Caki2 (cell line): ENCODE measurements at places on chromosomes 1 and 21.
A peak's percentile ranks its signal among the peaks of the same experiment; 100 is the strongest.

DNA sequence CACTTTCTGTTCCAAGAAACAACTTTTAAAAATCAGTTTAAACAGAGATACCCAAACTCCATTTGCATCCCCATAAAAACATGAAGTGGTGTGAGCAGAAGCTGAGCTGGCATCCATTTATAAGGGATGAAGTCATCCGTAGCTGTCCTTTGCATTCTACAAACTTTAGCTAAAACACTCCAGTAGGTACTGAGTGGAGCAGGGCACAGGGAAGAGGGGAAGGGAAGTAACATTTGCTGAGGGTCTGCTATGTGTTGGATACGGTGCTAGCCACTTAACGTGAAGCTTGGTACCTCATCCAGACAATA lies 32.9 kb downstream of the VWA5B1 start:
- no peak for DNase-seq

- DNase-seq: no peak
Observed at GRCh38 chr21:15291621-15292266, 226.9 kb upstream of the NRIP1 start.

DNA sequence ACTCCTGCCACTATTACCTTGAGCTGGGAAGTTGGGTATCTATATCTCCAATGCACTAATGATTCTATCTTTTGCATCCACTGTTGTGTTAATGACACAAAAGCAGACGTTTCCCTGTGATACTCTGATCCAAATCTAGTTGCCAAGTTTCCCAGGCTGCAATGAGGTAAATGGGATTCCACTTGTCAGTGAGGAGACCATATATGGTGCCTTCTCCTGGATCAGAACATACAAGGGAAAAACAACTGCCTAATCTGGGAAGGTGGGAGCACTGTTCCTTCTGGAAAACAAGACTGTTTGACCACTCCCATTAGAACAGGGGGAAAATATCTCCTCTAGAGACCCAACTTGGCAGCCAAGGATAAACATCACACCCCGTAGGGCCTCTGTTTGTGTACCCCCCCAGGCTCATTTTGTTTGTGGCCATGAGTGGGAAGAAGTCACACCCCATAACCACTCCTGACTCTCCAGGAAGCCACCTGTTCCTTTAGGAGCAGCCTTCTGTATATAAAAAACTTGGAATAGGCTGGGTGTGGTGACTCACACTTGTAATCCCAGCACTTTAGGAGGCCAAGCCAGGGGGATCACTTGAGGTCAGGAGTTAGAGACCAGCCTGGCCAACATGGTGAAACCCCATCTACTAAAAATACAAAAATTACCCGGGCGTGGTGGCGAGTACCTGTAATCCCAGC lies 28.5 kb upstream of the SLC6A9 start:
- DNase-seq: no peak

DNA sequence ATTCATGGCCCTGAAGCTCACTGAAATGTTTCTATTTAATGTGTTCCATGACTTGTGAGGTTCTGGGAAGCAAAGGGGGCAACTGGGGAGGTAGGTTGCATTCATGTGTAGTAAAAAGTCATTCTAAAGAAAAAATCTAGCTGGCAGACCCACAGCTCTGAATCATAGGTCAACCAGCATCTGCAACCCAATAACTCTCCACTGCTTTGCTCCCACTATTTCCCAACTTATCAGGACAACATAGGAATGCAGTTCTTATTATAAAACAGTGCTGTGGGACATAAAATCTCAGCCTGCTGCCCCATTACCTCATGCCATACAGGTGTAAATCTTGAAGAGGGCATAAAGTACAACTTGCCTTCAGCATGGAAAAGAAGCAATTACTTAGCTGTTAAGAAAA lies 576.1 kb upstream of the PTBP2 start:
- DNase-seq: no peak

DNA sequence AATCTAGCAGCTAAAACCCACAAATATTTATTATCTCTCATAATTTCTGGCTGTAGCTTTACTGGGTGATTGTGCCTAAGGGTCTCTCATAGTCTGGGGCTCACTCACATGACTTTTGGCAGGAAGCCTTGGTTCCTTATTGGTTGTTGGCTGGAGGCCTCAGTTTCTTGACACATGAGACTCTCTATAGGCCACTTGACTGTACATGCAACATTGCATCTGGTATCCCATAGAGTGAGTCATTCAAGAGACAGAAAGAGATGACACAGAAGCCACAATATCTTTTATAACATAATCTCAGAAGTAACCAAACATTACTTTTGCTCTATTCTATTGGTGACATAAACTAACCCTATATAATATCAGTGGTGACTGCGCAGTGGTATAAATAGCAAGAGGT lies 128.5 kb upstream of the HNRNPU start:
- DNase-seq: no peak

GRCh38 chr1:42931911-42932422 lies 26.7 kb downstream of the SLC2A1 start:
- peak; percentile 83 for DNase-seq

DNA sequence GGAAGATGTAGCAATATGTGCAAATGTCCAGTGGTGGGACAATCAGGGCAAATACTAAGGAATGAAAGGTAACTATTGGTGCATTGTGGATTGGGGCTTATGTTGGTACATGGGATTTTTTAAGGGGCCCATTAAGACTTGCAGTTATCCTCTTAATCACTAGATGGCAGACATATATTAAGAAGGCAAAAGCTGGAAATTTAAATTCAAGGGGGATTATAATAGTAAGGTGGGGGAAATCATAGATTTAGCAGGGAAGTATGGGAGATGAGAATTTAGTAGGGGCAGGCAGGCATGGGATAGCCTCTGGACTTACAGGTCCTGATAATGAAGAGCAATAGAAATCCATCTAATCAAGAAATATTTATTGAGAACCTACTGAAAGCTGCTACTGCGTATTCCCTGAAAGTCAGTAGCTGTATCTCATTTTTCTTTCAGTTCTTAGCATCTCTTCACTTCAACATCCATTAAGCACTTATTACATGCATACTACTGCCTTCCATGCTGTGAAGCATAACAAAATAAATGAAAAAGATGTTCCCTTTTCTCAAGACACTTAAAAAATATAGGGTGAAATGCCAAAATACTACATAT lies 251.8 kb downstream of the CRB1 start:
- peak; percentile 14 for DNase-seq

GRCh38 chr1:220487297-220487820 lies 40.6 kb upstream of the MARK1 start:
- peak; percentile 77 for DNase-seq

- no peak for DNase-seq
Observed at GRCh38 chr1:11406845-11407244, 72.1 kb upstream of the DISP3 start.

GRCh38 chr1:38746402-38746935 lies 113.1 kb downstream of the RRAGC start:
- no peak for DNase-seq

- DNase-seq: no peak
Observed at GRCh38 chr1:94276988-94277434, 39.6 kb upstream of the ARHGAP29 start.

- DNase-seq: no peak
Observed at GRCh38 chr1:51719146-51719545, 102.3 kb downstream of the OSBPL9 start.

DNA sequence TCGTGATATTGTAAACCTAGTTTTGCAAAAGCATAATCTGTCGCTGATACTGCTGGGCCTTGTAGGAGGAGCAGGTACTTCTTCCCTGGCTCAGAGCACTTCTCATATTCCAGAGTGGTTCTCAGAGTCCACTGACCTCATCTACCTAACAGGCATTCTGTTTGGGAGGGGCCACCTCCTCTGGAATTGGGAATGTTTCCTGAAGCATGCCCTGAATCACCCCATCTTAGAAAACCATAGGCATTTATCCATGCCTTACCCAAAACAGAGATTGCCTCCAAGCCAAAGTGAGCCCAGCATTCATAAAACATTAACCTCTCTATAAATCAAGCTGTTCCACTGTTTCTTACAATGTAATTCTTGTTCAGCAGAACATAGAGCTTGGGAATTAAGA lies 35.1 kb downstream of the SLC44A3 start:
- DNase-seq: peak; percentile 32

- no peak for DNase-seq
Observed at GRCh38 chr1:116874733-116875249, 34.9 kb upstream of the PTGFRN start.

DNA sequence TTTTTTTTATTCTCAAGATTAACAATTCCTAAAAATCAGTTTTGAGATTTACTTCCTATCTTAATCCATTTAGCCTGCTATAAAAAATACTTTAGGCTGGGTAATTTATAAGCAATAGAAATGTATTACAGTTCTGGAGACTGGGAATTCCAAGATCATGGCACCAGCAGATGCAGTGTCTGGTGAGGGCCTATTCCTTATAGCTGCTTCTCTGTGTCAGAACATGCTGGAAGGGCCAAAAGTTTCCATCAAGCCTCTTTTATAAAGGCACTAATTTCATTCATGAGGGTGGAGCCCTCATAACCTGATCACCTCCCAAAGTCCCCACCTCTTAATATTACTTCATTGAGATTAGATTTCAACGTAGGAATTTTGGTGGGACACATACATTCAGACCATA lies 41.7 kb downstream of the RNF2 start:
- DNase-seq: no peak

- DNase-seq: no peak
Observed at GRCh38 chr1:24929398-24930259, 447 bp downstream of the RUNX3 start.

DNA sequence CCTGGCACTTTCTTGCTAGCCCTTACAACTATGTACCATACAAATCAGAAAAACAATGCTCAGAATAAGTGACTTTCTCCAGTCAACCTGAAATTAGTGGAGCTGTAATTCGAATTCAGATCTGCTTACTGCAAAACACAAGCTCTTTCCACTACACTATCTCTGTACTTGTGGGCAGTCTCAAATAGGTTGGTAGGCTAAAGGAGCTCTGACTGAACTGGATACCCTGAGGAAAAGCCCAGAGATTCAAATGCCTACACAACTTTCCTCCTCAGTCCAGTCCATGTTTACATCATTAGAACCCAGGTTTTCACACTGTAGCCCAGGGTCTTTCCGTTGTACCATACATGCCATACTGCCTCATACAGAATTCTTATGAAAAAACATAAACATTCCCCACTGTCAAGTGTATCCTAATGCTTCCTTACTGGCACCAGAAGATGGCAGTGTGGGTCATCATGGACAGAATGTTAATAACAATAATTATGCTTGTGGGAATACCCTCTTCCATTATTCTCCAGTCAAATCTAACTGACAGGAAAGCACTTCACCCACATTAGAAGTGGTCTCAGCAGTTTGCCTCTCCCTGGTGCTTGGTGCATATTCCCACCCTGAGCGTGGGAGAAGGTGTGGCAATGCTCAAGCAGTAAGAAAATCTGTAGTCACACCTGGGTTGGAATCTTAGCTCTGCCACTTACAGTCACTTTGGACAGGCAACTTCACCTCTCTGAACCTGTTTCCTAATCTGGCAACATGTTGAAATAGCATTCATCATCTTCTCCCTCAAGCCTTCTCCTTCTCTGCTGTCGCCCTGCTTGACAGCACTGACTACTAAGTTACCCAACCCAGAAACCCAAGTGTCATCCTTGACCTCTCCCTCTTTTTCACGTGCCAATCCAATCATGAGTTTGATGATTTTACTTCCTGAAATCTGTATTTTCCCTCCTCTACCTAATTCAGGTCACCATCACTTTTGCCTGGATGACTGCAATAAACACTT lies 14.4 kb upstream of the ZFYVE9 start:
- DNase-seq: peak; percentile 27

DNA sequence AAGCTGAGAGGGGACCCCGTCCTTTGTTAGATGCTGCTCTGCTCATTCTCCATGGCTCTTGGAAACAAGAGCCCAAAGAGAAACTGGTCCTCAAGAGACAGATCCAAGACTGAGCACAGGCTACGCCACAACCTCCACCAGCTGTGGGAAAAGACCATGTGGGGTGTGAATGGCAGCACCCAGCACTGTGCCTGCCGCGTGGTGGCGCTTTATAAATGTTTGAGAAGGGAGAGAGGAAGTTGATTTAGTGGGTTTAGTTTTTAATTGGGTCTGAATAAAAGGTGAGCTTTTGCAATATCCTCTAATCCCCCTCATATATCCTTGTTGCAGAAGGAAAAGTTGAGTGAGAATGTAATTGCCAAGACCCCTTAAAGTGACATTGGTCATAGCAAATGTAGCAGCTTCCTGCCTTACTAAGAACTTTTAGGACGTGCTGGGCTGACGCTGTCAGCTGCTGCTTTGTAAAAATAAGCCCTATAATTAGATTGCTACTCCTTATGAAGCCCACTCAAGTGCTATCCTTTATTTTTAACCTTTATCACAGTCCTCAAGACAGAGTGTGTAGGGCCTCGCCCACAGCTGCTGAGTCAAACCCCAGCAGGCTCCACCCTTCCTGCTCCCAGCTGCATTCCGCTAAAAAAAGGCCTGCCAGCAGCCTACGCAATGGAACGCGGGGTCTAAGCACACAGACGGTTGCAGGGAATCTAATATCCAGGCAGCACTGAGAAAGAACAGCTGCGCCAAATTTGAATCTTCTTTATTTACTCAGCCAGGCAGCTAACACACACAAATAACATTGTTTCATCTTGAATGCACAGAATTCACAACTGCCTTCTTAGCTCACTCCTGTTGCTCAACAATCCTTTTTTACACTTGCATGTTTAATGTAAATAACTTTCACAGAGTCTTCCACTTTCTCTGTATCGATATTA lies 47.4 kb upstream of the PRDX6 start:
- peak; percentile 65 for DNase-seq

- no peak for DNase-seq
Observed at GRCh38 chr21:35284199-35284598, 235.1 kb upstream of the RUNX1 start.

DNA sequence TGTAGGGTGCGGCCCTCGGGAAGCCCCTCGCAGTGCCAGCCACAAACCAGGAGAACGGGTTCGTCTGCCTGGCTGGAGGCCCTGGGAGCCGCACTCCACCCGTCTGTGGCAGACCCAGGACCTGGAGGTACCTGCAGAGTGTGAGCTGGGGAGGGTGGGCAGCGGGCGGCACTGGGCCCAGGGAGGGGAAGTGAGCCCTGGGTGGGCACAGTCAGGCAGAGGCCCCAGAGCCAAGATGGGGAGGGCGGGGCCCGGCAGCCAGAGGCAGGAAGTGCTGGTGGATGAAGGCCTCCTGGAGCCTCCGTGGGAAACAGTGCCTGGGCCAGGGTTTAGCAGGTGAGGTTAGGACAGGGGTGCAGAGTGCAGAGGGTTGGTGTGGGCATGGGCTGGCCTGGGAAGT lies 4.0 kb upstream of the PEX10 start:
- no peak for DNase-seq

- DNase-seq: peak; percentile 37
Observed at GRCh38 chr1:89911191-89911991, 83.5 kb upstream of the ZNF326 start.
